ENCODE measurements at places on chromosomes 2 and 18.

DNA sequence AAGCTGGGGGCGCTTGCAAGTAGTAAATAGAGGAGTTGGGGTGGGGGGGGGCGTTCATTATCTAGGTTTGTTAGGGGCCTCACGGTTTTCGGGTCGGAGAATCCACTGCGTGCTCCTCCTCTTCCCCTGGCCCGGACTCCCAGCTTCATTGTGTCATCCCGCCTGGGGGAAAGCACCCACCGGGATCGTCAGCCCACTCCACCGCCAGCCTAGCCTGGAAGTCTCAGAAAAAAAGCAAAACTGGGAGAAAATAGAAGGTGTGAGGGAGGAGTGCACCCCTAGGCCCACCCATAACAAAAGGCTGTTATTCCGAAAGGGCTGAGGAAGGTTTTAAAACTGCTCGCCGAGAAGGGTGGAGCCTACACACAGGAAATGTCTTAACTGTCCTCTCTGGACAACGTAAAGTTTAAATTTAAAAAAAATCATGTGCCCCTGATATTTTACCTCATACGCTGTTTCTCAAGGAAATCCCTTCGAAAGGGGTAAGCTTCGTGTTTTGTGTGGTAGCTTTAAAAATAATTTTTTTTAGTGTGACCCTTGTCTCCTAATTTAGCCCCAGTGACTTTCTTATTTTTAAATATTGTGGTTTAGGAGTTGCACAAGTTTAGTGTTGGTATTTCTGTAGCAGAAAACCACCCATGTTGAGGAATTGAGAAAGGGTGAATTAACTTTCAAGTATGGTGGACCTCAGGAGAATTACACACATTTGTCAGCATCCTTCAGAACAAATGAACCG lies 104.2 kb downstream of the SPTBN1 start:
- no peak for DNase-seq

DNA sequence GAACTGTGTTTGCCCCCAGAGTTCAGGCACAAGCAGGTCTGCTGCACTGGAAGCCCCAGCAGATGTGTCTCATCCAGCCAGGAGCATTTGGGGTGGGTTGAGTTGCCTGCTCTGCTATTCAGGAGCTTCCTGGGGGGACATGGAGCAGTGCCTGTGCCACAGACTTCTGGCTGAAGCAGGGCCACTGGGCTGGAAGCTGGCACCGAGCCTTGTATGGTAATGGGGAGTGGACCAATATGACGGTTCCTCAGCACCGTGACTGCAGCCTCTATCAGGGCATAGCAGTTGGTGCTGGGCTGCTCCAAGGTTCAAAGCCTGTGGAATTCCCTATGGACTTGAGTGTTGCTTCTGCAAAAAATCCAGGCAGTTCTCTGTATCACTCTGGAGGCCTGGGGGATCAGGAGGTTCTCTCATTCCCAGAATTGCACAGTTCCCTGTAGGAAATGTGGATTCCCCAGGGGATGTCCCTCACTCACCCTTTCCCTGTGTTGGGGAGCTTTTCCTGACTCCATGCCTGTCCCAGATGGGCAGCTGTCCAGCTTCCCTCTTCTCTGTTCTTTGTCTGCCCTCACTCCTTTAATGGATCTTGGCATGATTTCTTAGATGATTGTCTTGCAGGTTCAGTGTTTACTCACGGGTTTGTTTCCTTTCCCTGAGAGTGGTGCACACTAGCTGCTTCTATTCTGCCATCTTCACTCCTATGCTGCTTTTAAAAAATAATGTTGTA lies 37.2 kb upstream of the THSD7B start:
- DNase-seq = no peak

- DNase-seq = no peak
Measured at GRCh38 chr2:233227346-233227978, 24.0 kb upstream of the ATG16L1 start.

GRCh38 chr2:42328148-42328833 lies 32.7 kb downstream of the COX7A2L start:
- no peak for DNase-seq

All from esophagus squamous epithelium (tissue), 5 donors.